ENCODE measurements at places on chromosomes 6 and 20.

DNA sequence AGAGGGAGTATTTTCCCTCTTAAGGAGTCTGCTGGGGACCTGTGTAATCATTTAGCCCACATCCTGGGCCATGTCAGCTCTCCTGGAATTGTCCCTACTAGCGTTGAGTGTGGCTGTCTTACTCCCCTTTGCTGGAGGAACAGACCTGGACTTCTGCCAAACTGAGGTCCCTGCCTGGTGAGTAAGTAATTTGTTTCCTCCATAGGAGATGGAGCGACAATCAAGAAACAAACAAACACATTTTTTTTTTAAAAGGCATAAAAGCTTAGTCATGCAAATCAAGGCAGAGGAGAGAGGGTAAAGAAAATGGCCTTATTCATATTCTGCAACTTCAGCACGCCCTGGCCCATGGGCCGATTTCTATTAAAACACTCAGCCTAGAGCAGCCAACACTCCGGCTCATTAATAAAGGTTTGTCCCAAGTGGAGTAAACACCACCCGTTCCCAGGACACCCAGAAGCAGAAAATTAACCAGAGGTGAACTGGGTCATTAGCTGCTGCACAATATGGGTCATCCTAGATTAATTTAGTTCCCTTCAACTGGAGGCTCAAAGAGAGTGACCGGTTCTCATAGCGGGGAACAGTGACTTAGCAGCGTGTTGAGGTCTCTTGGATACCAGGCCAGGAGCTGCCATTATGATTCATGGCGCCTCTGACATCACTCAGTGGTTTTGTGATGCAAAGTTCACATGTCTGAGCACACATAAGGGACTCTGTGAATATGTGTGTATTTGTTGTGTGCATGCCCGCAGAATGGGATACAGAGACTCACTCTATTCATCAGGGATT lies 165.0 kb upstream of the SULF2 start:
- H3K4me1 ChIP-seq = peaks cover 38% of the 10 kb centered on the region
- no peak overlapping the region for H3K4me3 ChIP-seq
- DNase-seq = no peak
- peaks cover 42% of the 10 kb centered on the region for H3K27me3 ChIP-seq
- H3K36me3 ChIP-seq = no peaks in the 10 kb centered on the region

GRCh38 chr20:10110151-10110550 lies 75.4 kb downstream of the ANKEF1 start:
- H3K4me3 ChIP-seq = no peak overlapping the region
- peaks cover 4% of the 10 kb centered on the region for H3K4me1 ChIP-seq
- H3K27ac ChIP-seq = no peak overlapping the region
- no peak for DNase-seq

DNA sequence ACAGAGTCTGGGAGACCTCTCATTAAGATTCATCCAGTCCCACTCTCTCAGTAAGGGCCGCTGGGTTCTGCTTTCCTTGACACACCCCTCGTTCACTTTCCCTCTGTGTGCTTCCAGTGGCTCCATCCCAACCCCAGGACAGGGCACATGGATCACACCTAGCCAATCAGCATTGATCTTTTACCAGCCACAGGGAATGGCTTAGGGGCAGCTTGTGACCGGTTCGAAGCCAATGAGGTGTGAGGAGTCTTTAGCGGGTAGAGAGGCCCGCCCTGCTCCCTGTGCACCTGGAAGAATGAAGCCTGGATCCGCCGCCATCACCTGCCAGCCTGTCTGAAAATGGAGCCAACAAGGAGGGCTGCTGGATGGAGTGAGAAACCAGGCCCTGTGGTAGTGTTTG lies 35.2 kb upstream of the OVOL2 start:
- no peak overlapping the region for H3K27ac ChIP-seq
- no peaks in the 10 kb centered on the region for H3K4me1 ChIP-seq
- peaks cover 4% of the 10 kb centered on the region for H3K27me3 ChIP-seq
- H3K36me3 ChIP-seq = no peaks in the 10 kb centered on the region

DNA sequence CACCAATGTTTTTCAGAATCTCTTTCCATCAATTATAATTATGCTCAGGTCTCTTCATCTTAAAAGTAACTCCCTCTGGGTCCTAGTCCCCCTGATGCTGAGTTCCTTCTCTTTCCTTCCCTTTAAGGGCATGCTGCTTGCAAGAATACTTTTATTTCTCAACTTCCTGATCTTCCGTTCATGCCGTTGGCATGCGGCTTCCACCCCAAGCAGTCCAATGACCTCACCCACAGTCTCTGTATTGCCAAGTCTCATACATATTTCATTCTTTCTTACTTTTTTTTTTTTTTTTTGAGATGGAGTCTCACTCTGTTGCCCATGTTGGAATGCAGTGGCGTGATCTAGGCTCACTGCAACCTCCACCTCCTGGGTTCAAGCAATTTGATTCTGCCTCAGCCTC lies 83.5 kb downstream of the NDUFAF5 start:
- H3K36me3 ChIP-seq = no peaks in the 10 kb centered on the region
- H3K27me3 ChIP-seq = peaks cover 4% of the 10 kb centered on the region
- H3K27ac ChIP-seq = no peak overlapping the region
- H3K4me1 ChIP-seq = peaks cover 7% of the 10 kb centered on the region
- H3K4me3 ChIP-seq = no peak overlapping the region

DNA sequence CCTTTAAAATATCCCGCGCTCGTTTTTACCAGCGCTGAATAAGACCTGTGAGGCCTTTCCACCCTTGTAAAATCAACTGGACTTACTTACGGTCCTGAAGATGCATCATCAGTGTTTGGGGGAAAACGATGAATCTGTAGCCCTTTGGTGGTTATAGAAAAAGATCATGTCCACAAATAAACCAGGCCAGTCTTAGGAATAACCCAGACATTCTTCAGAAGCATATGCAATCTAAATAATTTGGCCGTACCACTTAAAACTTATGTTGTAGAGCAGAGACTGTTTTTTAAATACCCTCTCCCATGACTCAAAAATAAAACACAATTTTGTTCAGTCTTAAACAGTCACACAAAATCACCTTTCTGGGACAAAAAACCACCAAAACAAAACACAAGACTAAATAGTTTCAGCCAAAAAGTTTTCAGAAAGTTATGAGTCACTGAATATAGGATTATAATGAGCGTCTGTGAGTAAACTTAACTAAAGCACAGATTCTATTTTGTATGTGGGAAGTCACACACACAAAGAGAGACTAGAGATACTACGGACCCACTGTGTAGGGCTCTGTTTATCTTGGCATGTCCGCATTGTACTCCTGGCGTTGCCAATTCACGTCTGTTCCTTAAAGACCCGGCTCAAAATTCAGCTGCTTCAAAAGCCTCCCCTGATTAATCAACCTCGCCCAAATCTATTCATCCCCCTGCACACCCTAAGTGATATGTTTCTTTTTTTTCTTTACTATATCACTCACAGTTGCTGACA lies 26.5 kb upstream of the SMOC2 start:
- H3K4me3 ChIP-seq = no peak overlapping the region
- H3K4me1 ChIP-seq = peaks cover 25% of the 10 kb centered on the region
- no peak for DNase-seq
- no peak overlapping the region for H3K27ac ChIP-seq
- peaks cover 8% of the 10 kb centered on the region for H3K27me3 ChIP-seq

- no peak overlapping the region for H3K27ac ChIP-seq
- DNase-seq = no peak
- H3K36me3 ChIP-seq = no peaks in the 10 kb centered on the region
- H3K4me3 ChIP-seq = no peak overlapping the region
- peaks cover 57% of the 10 kb centered on the region for H3K4me1 ChIP-seq
Observed at GRCh38 chr6:150567823-150568383, 31.8 kb upstream of the PLEKHG1 start.

DNA sequence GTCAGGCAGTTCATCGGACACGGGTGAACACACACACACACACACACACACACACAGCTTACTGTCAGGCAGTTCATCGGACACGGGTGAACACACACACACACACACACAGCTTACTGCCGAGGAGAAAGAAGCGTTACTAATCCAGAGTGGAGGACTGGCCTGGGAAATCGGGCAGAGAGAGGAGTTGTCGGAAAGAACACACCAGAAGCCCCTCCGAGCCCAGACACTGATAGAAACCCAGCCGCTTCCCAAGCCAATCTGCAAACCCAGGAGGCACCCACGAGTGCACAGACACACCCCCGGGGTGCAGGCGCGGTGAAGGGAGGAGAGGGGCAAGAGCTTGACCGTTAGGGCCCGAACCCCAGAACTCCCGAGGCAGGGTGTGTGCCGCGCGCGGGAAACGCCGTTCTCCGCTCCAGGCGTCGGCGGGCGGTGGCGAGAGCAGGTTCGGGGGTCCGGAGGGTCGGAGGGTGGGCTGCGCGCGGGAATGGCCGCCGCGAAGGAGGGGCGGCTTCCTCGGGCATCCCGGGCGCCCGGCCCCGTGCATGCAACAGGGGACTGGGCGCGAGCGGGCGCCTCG lies 636 bp downstream of the ELOVL2 start:
- peaks cover 70% of the 10 kb centered on the region for H3K27me3 ChIP-seq
- peak overlapping the region; percentile 24 for H3K27ac ChIP-seq
- DNase-seq = peak; percentile 72
- H3K4me1 ChIP-seq = no peaks in the 10 kb centered on the region
- no peaks in the 10 kb centered on the region for H3K36me3 ChIP-seq

DNA sequence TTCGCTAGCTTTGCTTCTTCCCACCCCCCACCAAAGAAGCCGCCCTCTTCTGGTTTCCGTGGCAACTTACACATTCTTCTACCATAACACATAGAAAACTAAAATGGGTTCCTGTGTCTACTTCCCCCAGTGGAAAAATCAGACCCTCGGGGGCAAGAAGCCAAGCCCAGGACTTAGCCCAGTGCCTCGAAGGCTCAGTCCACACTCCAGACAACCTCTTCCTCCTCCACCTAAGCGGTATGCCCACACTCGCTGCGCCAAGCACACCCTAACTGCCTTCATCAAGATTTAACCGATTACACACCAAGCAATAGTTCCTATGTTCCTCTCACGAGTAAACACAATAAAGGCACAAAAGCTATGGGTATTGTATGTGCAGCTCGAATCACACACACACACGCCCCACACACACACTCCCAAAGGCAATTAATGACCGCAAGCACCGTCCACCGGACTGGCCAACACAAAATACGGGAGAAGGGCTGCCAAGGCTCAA lies 537 bp downstream of the PPIL4 start:
- H3K27ac ChIP-seq = peak overlapping the region; percentile 98
- peaks cover 23% of the 10 kb centered on the region for H3K4me1 ChIP-seq
- DNase-seq = no peak
- peak overlapping the region; percentile 96 for H3K4me3 ChIP-seq
- peaks cover 3% of the 10 kb centered on the region for H3K36me3 ChIP-seq

GRCh38 chr6:52538252-52538900 lies 38.5 kb downstream of the TRAM2 start:
- H3K27ac ChIP-seq = no peak overlapping the region
- DNase-seq = no peak
- peaks cover 24% of the 10 kb centered on the region for H3K4me1 ChIP-seq
- H3K4me3 ChIP-seq = no peak overlapping the region
- no peaks in the 10 kb centered on the region for H3K27me3 ChIP-seq

GRCh38 chr20:61949714-61950640 lies 115.7 kb downstream of the TAF4 start:
- H3K4me3 ChIP-seq = no peak overlapping the region
- H3K36me3 ChIP-seq = no peaks in the 10 kb centered on the region
- no peaks in the 10 kb centered on the region for H3K4me1 ChIP-seq
- DNase-seq = peak; percentile 62

GRCh38 chr20:10786678-10787077 lies 112.9 kb upstream of the JAG1 start:
- no peaks in the 10 kb centered on the region for H3K36me3 ChIP-seq
- no peak for DNase-seq
- H3K4me1 ChIP-seq = peaks cover 7% of the 10 kb centered on the region
- H3K4me3 ChIP-seq = no peak overlapping the region
- H3K27me3 ChIP-seq = peaks cover 44% of the 10 kb centered on the region

GRCh38 chr6:111354758-111355555 lies 128.1 kb downstream of the REV3L start:
- no peak for DNase-seq
- H3K4me3 ChIP-seq = no peak overlapping the region
- no peaks in the 10 kb centered on the region for H3K4me1 ChIP-seq
- no peak overlapping the region for H3K27ac ChIP-seq
- H3K36me3 ChIP-seq = peaks cover 19% of the 10 kb centered on the region

DNA sequence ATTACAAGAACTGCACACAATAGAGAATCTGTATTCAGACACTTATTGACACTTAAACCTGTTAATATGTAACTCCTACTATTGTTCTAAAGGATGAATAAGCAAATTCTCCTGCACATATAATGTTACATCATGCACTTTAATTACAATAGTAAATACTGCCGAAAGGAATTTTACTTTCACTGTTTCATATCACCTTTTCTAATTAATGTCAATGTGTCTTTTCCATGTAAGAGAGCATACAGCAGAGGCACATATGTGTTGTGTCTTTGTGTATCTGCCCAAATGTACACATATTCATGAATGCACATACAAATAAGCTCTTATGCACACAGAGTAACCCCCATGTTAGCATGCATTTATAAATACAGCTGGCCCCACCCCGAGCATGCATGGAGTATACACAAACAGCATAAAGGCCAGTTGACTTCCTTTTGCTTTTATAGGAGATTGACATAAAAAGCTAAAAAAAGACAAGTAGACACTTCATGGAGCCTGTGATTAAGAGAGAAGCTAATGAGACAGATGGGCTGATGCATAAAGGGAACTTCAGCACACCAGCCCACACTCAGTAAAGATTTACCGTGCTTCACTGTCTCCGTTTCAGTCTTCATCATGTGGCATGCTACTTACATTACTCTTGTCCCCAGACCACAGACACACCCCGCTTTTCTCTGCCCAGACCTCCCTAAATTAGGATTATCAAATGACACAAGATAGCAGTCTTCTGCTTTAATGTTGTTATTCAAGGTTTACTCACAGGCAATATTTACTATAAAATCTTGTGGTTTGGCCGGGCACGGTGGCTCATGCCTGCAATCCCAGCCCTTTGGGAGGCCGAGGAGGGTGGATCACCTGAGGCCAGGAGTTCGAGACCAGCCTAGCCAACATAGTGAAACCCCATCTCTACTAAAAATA lies 184.6 kb downstream of the ATXN1 start:
- H3K4me1 ChIP-seq = peaks cover 8% of the 10 kb centered on the region
- peaks cover 17% of the 10 kb centered on the region for H3K36me3 ChIP-seq
- H3K4me3 ChIP-seq = no peak overlapping the region
- H3K27ac ChIP-seq = no peak overlapping the region

DNA sequence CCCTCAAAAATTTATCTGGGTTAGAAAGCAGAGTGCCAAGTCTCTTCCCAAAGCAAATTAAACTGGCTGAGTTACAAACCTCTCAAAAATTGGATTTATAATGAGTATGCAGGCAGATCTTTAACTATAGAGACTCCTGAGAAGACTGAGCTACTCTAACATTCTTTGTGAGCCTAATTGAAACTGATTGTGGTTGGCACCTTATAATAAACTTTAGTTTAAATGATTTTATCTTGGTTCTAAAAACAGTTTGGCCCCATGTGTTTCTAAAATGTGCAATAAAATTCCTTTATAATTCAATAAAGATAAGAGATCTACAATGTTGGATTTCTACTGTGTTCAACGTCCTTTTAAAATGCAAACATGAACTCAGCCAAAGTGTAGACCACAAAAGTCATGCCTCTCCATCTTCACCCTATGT lies 480.2 kb upstream of the RNF217 start:
- H3K27me3 ChIP-seq = no peaks in the 10 kb centered on the region
- H3K27ac ChIP-seq = no peak overlapping the region
- DNase-seq = no peak
- no peak overlapping the region for H3K4me3 ChIP-seq
- no peaks in the 10 kb centered on the region for H3K36me3 ChIP-seq
- H3K4me1 ChIP-seq = no peaks in the 10 kb centered on the region

All from type B pancreatic cell (in vitro differentiated cells).